ENCODE measurements at places on chromosomes 5 and 9. TPM values are rescaled to one million over a fixed set of nuclear protein-coding genes. Genes with fewer than 3 reads are reported as not detected.

Gene CDO1
- total RNA-seq, result 6.9 TPM

Gene ANXA2R
- 3.1 TPM for total RNA-seq

Gene IL9
- not detected for total RNA-seq

Gene IFNA17
- total RNA-seq, result not detected

Gene CARTPT
- not detected for total RNA-seq

Gene ENTPD8
- under 0.01 TPM for total RNA-seq

Gene DRD1
- 2.6 TPM for total RNA-seq

Gene HK3
- under 0.01 TPM for total RNA-seq

Gene RAB14
- total RNA-seq, result 18.5 TPM

Gene SPTAN1
- total RNA-seq, result 229 TPM

Gene CDH6
- 9.8 TPM for total RNA-seq

Gene FBN2
- total RNA-seq, result 80.1 TPM

Gene RNF208
- 0.33 TPM for total RNA-seq

Gene MAMDC2
- 5.4 TPM for total RNA-seq

Gene MZB1
- total RNA-seq, result not detected

Gene BAAT
- total RNA-seq, result not detected

Gene AOPEP
- 66.8 TPM for total RNA-seq

Gene ANKDD1B
- total RNA-seq, result 0.51 TPM

Gene SPINK5
- not detected for total RNA-seq

Gene ADGRD2
- total RNA-seq, result not detected

Gene ST8SIA4
- 0.26 TPM for total RNA-seq

Gene ORM1
- total RNA-seq, result not detected

Gene WWC1
- total RNA-seq, result 4.9 TPM

Gene PCDHGA10
- 10.2 TPM for total RNA-seq

Gene TSLP
- total RNA-seq, result 9.2 TPM

Gene FAM78A
- 0.33 TPM for total RNA-seq

Gene ROR2
- 27.9 TPM for total RNA-seq

Gene DMRT3
- not detected for total RNA-seq

Gene ANXA1
- 578 TPM for total RNA-seq

Gene TMEM215
- total RNA-seq, result not detected

Gene SH3GLB2
- total RNA-seq, result 42.3 TPM

Gene CEP72
- total RNA-seq, result 1.5 TPM

Gene HAND1
- not detected for total RNA-seq

Gene IL13
- total RNA-seq, result not detected

Gene PCDHA5
- not detected for total RNA-seq

Gene SPINK14
- total RNA-seq, result not detected

Gene SLC36A2
- total RNA-seq, result not detected

Gene WNK2
- total RNA-seq, result under 0.01 TPM

Data from fibroblast of lung (primary cell).